ENCODE measurements at places on chromosomes 6 and 20.

DNA sequence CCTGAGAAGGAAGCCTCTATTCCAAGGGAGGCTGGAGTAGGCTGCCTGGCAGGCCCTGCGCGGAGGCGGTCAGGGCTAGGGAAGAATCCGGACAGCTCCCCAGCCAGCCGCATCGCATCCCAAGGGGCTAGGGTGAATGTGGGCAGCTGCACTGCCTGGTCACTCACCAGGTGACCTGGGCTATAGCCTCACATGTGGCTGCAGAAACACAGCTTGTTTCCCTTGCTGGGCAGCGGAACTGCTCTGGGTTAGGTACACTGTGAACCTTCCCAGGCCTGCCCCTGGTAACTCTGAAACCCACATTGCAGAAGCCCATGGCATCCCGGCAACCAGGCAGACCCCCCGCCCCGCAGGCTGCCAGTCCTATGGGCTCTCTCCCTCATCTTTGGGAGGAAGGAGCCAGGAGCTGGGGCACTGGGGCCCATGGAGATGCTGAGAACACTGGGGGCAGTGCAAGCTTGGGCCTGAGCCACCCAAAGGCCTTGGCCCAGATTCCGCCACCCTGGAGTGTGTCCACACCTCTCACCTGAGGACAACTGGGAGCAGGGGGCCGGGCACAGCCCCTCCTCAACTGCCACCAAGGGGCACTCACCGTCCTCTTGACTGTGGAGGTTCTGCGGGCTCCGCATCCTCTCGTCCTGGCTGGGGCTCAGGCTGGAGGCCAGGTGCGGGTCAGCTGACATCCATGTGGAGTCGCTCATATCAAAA is 111.0 kb downstream of the NOL4L start:
- no peak for DNase-seq

GRCh38 chr6:85412911-85413430 is 36.9 kb upstream of the NT5E start:
- DNase-seq, result no peak

GRCh38 chr20:46999801-47000465 is 105.3 kb downstream of the EYA2 start:
- no peak for DNase-seq

DNA sequence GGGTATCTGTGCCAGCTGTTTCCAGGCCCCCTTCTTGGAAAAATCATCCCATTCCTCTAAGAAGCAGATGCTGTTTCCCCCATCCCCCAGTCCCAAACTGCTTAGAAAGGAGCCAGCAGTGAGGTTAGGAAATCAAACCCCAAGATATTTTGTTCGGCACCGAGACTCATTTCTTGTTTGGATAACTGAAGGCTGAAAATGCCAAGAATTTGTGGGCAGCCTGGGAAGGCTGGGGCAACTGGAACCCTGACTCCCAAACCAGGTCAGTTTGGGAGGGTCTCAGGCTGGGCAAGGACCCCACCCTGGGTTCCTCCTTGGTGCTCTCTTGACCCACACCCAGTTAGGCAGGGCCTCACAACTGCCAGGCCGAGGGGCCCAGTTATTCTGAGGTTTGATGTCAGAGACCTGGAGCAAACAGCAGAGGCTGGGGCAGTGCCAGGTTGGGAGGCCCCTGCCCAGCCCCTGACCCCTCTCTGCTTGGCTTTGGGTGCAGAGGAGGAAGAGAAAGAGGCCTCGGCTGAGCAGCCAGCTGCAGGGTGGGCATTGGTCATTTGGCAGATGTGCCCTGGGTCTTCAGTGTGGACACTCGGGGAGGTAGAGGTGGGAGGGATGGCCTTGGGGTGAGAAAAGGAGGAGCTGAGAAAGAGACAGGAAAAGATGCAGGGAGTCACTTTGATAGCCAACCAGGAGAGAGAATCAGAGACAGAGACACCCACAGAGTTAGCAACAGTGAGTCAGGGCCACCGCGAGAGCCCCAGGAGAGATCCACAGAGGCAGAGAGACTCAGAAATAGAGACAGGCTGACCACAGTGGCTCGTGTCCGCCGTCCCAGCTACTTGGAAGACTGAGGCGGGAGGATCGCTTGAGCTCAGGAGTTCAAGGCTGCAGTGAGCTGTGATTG is 5.0 kb downstream of the ANGPT4 start:
- no peak for DNase-seq

DNA sequence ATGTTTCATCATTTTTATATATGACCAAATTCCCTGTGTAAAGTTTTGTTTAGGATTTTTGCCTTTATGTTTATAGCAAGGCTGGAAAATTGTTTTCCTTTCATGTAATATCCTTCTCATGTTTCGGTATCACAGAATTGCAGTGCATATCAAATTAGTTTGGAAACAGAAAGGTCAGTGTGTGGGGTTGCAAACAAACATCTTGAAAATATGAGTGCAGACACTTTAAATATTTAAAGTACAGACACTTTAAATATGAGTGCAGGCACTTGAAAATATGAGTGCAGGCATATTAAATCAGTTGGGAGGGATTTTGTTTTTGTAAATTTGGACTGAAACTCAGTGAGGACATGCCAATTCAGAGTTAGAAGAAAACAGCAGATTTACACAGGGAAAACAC is 6.5 kb downstream of the SLPI start:
- DNase-seq, result no peak

- DNase-seq, result no peak
These were observed 379.7 kb downstream of the CDH4 start for GRCh38 chr20:61631751-61632150.

GRCh38 chr20:46618316-46619100 is 32.8 kb downstream of the SLC13A3 start:
- DNase-seq, result no peak

DNA sequence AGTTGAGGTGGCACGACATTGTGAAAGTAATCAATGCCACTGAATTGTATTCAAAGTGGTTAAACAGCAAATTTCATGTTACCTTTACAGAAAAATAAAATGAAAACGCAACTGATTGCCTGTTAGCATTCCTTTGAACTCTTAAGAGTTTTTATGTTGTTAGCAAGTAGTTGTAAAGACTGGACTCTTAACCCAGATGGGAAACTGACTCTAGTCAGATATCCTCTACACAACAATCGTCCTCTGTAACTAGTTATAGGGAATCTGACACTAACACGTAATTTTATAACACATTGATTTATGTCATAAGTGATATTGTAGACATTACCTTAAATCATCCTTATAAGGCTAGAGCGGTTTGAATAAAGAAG is 3.0 kb upstream of the FBXO9 start:
- DNase-seq, result no peak

DNA sequence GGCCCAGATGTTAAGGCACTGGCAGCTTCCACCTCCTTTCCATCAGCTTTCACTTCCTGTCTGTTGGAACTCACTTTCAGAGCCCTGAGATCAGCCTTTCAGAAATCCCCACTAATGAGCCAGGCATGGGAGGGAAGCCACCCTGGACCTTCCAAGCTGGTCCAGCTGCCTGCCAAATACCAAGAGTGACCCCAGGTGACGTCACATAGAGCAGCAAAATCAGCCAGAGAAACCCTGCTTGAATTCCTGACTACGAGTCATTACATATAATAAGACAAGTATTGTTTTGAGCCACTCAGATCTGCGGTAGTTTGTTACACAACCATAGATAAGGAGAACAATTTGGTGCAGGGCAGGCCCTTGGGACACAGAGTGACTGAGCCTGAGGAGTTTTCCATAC is 556.0 kb upstream of the JAG1 start:
- no peak for DNase-seq

GRCh38 chr6:36777801-36778200 is 61.4 kb downstream of the CPNE5 start:
- no peak for DNase-seq
